Mesendoderm (in vitro differentiated cells): ENCODE measurements at places on chromosomes 13 and 19.
A peak's percentile ranks its signal among the peaks of the same experiment; 100 is the strongest.

DNA sequence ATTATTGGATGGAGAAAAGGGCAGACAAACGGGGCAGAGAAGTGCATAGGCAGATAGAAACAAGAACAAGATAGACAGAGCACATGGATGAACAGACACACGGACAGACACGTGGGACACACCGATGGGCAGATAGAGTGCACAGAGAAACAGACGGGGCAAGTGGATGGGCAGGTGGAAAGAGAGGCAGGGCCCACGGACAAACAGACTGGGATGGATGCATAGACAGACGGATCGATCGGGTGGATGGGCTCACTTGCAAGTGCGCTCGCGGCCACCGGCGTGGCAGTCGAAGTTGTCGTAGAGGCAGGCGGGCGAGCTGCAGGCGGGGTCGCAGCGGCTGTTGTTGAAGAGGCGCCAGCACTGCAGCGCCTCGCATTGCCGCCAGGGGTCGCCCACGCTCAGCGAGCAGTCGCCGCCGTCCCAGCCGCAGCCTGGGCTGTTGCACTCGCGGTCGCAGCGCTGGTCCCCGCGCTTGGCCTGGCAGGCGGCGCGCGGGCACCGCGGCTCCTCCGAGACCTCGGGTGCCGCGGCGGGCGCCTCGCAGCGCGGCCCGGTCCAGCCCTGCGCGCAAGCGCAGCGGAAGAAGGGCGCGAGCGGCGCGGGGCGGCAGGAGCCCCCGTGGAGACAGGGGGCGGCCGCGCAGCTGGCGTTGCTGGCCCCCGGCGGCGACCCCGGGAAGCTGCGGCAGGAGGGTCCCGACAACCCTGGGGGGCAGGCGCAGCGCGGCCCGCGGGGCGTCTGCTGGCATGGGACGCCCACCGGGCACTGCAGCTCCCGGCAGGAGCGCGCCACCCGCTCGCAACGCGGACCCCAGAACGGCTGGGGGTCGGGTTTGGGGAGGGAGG is 23.3 kb downstream of the NOTCH3 start:
- H3K4me3 ChIP-seq, result no peak overlapping the region
- DNase-seq, result peak; percentile 85

- DNase-seq, result no peak
- H3K27ac ChIP-seq, result no peak overlapping the region
- no peaks in the 10 kb centered on the region for H3K27me3 ChIP-seq
- no peak overlapping the region for H3K4me3 ChIP-seq
- peaks cover 5% of the 10 kb centered on the region for H3K4me1 ChIP-seq
- no peaks in the 10 kb centered on the region for H3K36me3 ChIP-seq
Observed at GRCh38 chr19:35119578-35120155, 4.0 kb downstream of the FXYD3 start.

- H3K27ac ChIP-seq, result no peak overlapping the region
- no peaks in the 10 kb centered on the region for H3K27me3 ChIP-seq
- H3K4me3 ChIP-seq, result no peak overlapping the region
- peaks cover 2% of the 10 kb centered on the region for H3K36me3 ChIP-seq
- H3K4me1 ChIP-seq, result no peaks in the 10 kb centered on the region
Observed at GRCh38 chr19:1213391-1214286, 8.1 kb downstream of the STK11 start.

DNA sequence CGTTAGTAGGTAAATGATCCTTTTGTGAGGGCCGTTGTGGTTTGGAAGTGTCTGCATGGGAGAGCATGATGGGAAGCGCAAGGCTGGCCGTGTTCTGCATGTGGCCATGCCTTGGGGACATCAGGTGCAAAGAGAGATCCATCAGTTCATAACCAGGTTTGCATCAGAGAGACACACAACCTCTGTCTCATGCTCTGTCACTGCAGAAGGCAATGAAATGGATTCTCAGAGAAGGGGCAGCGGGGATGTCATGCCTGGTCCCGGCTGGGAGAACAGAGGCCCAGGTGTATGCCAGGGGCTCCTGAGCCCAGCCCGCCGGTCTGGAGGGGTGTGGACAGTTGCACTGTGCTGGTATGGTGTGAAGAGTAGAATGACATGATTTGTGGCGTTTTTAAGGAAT is 60.2 kb downstream of the GGACT start:
- H3K27ac ChIP-seq, result no peak overlapping the region
- H3K4me1 ChIP-seq, result no peaks in the 10 kb centered on the region
- DNase-seq, result no peak
- no peaks in the 10 kb centered on the region for H3K36me3 ChIP-seq
- no peaks in the 10 kb centered on the region for H3K27me3 ChIP-seq
- H3K4me3 ChIP-seq, result no peak overlapping the region

- H3K27ac ChIP-seq, result no peak overlapping the region
- no peaks in the 10 kb centered on the region for H3K27me3 ChIP-seq
- DNase-seq, result no peak
- H3K36me3 ChIP-seq, result peaks cover 6% of the 10 kb centered on the region
- no peaks in the 10 kb centered on the region for H3K4me1 ChIP-seq
- H3K4me3 ChIP-seq, result peak overlapping the region; percentile 7
Observed at GRCh38 chr13:47962237-47962636, 38.8 kb downstream of the SUCLA2 start.

DNA sequence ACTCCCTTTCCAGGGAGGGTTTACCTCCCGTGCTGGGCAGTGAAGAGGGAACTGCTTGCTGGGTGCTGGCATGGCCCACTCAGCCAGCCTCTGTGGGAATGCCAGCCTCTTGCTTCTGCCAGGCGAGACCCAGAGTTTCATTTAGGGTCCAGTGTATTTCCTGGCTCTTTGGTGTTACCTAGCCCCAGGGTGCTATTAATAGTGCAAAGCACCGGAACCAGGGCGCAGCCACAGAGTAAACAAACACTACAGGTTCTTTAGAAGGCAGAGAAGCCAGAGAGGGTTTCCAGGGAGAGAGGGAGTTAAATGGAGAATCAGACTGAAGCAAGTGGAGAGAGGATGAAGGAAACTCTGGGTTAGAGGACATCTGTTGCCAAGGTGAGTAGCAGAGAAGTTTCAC is 74.9 kb upstream of the SPATA13 start:
- no peak overlapping the region for H3K4me3 ChIP-seq
- H3K36me3 ChIP-seq, result no peaks in the 10 kb centered on the region
- H3K27ac ChIP-seq, result no peak overlapping the region
- no peak for DNase-seq
- H3K4me1 ChIP-seq, result no peaks in the 10 kb centered on the region

DNA sequence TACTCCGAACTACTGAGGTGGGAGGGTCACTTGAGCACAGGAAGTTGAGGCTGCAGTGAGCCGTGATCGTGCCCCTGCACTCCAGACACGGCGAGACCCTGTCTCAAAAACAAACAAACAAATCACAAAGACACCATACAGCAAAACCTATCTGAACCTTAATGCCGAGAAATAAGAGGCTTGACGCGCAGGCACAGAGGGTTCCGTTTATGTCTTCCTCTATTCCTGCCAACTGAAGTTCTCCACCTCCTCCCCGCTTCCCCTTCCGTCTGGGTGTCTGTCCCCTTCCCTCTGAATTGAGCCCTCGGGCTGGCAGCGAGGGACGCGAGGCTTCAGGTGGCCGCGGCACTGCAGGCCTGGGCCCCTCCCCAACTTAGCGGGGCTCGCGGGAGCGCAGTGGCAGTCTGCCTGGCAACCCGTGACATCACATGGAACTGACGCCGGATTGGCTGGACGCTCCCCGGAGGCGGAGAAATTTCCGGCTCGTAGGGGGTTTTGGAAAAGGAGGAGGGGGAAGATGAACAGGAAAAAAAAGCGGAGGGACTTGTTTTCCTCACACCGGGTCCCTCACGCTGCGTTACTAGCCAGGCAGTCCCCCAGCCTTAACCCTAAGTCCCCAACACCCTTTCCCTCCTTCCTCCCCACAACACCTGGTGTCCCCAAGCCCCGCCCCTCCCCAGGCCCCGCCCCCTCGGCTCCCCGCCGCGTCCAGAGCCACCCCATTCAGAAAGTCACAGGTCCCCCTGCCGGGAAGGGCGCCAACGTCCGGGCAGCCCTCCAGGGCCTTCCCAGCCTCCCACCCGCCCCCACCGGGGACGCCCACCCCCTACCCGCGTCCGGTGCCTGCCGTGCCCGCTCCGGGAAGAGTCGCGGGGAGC is 1.1 kb upstream of the MYBPC2 start:
- peak; percentile 89 for DNase-seq
- peak overlapping the region; percentile 71 for H3K4me3 ChIP-seq
- H3K27me3 ChIP-seq, result no peaks in the 10 kb centered on the region
- no peak overlapping the region for H3K27ac ChIP-seq

GRCh38 chr13:33554919-33555791 is 262.8 kb upstream of the RFC3 start:
- no peak overlapping the region for H3K4me3 ChIP-seq
- H3K4me1 ChIP-seq, result no peaks in the 10 kb centered on the region
- no peak overlapping the region for H3K27ac ChIP-seq
- no peak for DNase-seq

- no peaks in the 10 kb centered on the region for H3K27me3 ChIP-seq
- no peaks in the 10 kb centered on the region for H3K4me1 ChIP-seq
- DNase-seq, result no peak
- no peak overlapping the region for H3K4me3 ChIP-seq
- H3K27ac ChIP-seq, result no peak overlapping the region
Observed at GRCh38 chr19:14086098-14086497, 515 bp upstream of the C19orf67 start.

DNA sequence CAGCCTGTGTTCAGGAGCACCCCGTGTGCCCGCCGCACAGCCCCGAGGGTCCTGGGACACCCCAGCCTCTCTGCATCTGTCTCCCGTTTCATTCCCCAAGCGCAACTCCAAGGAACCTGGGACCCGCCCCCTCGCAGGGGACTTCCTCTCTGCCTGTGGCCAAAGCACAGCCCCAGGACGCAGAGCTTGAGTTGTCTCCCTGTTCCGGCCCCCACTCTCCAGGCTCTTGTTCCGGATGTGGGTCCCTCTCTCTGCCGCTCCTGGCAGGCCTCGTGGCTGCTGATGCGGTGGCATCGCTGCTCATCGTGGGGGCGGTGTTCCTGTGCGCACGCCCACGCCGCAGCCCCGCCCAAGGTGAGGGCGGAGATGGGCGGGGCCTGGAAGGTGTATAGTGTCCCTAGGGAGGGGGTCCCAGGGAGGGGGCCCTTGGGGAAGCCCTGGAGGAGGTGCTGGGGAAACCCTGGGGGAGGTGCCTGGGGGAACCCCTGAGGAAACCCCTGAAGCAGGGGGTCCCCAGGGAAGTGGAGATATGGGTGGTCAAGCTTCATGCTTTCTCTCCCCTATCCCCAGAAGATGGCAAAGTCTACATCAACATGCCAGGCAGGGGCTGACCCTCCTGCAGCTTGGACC is 1.3 kb downstream of the HCST start:
- peaks cover 9% of the 10 kb centered on the region for H3K4me1 ChIP-seq
- H3K27ac ChIP-seq, result no peak overlapping the region
- H3K36me3 ChIP-seq, result no peaks in the 10 kb centered on the region
- H3K27me3 ChIP-seq, result no peaks in the 10 kb centered on the region
- H3K4me3 ChIP-seq, result no peak overlapping the region

DNA sequence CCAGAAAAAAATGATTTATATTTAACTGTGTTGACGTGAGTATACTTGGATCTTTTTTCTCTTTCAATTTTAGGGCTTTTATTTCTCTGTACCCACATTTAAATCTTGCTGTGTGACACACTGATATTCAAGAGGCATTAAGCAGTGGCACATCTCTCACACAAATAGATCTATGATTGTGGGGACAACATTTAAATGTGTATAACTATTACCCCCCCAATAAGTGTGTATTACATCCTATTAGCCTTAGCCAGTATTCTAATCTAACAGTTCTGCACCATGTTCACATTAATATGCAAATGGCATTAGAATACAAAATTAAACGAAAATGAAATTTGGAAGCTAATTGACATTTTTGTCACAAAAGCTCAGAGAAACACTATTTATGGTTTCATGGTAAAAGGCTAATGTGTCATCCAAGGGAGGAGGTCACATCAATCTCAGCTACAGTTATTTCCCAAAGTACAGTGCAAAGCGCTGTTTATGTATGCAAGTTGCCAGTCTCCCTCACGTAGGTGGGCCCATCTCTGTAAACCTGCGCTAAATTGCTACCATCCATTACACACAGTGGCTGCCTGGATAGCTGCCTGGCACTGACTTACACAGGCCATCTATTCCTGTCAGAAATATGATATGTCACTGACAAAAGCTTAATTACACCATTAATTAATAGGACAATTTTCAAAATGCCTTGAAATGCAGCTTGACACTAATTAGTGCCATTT is 984.7 kb upstream of the PCDH9 start:
- no peaks in the 10 kb centered on the region for H3K27me3 ChIP-seq
- no peaks in the 10 kb centered on the region for H3K4me1 ChIP-seq
- no peak for DNase-seq
- no peak overlapping the region for H3K27ac ChIP-seq
- no peaks in the 10 kb centered on the region for H3K36me3 ChIP-seq

GRCh38 chr19:18551631-18552030 is 6.0 kb upstream of the KXD1 start:
- H3K36me3 ChIP-seq, result no peaks in the 10 kb centered on the region
- no peak overlapping the region for H3K27ac ChIP-seq
- no peaks in the 10 kb centered on the region for H3K27me3 ChIP-seq
- no peak overlapping the region for H3K4me3 ChIP-seq

- DNase-seq, result no peak
- H3K27me3 ChIP-seq, result no peaks in the 10 kb centered on the region
- H3K36me3 ChIP-seq, result peaks cover 3% of the 10 kb centered on the region
- H3K4me3 ChIP-seq, result no peak overlapping the region
- H3K27ac ChIP-seq, result no peak overlapping the region
Observed at GRCh38 chr19:4087787-4088679, 21.3 kb upstream of the ZBTB7A start.

- peaks cover 9% of the 10 kb centered on the region for H3K4me1 ChIP-seq
- no peaks in the 10 kb centered on the region for H3K27me3 ChIP-seq
- H3K36me3 ChIP-seq, result peaks cover 3% of the 10 kb centered on the region
- H3K27ac ChIP-seq, result peak overlapping the region; percentile 99
Observed at GRCh38 chr19:18589380-18590272, 1.0 kb downstream of the REX1BD start.

GRCh38 chr13:74443631-74444030 is 309.4 kb upstream of the KLF12 start:
- H3K36me3 ChIP-seq, result no peaks in the 10 kb centered on the region
- H3K27ac ChIP-seq, result no peak overlapping the region
- no peaks in the 10 kb centered on the region for H3K27me3 ChIP-seq
- no peaks in the 10 kb centered on the region for H3K4me1 ChIP-seq

GRCh38 chr13:53045189-53045588 is 16.6 kb downstream of the OLFM4 start:
- H3K4me3 ChIP-seq, result no peak overlapping the region
- H3K4me1 ChIP-seq, result no peaks in the 10 kb centered on the region
- no peak overlapping the region for H3K27ac ChIP-seq
- no peaks in the 10 kb centered on the region for H3K27me3 ChIP-seq
- H3K36me3 ChIP-seq, result no peaks in the 10 kb centered on the region
- no peak for DNase-seq

- H3K4me3 ChIP-seq, result no peak overlapping the region
- H3K4me1 ChIP-seq, result no peaks in the 10 kb centered on the region
- H3K27me3 ChIP-seq, result no peaks in the 10 kb centered on the region
- DNase-seq, result no peak
Observed at GRCh38 chr13:59236309-59236919, 927.3 kb downstream of the DIAPH3 start.

DNA sequence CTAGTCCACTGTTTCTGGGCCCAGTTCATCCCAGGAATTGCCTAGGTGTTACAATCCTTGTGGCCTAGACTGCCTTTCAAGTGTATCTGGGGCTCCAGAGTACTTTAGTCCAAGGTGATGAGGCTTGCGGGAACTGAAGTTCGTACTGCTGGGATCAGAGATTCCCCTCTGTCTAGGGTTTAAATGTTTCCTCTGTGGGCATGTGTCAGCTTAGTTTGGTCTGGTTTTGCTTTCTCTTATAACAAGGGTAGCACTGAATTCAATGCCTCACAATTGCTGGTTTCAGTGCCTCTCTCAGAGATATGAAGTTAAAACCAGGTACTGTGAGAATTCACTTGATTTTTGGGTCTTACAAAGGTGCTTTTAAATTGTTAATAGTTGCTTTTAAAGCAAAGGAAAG is 30.8 kb downstream of the RGCC start:
- no peaks in the 10 kb centered on the region for H3K4me1 ChIP-seq
- H3K4me3 ChIP-seq, result no peak overlapping the region
- H3K27me3 ChIP-seq, result no peaks in the 10 kb centered on the region
- DNase-seq, result no peak
- no peak overlapping the region for H3K27ac ChIP-seq
- H3K36me3 ChIP-seq, result no peaks in the 10 kb centered on the region
